ENCODE measurements at places on chromosomes 12 and 14.

DNA sequence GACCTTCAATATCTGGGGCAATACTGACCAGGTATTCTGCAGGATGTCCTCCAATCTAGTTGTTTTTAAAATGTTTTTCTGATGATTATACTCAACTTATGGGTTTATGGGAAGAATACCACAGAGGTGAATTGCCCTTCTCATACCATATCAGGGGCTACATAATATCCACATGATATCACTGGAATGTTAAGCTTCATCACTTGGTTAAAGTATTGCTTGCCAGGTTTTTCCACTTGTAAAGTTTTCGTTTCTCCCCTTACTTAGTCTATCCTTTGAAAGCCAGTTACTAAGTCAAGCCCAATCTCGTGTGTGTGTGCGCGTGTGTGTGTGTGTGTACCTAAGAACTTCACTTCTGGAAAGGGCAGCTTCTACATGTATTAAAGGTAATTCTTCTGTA lies 980.9 kb upstream of the FBXO33 start:
- no peak for DNase-seq

DNA sequence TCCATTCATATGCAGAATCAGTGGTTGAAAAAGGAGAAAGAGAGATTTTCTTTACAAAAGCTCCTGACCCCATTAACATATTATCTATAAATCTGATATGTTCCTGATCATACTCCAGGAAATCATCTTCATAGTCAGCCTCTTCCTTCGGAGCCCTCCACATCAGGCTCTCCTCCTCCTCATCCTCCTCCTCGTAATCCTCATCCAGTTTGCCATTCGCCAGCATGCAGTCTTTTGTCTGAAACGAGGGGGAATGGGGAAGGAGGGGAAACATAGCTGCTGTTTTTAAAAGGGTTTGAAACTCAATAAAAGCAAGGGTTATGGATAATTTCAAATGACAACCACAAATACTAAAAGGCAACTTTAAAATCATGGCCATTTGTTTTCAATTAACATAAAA lies 60.9 kb downstream of the DICER1 start:
- DNase-seq = no peak

GRCh38 chr12:9710584-9711375 lies 22.1 kb downstream of the CLECL1 start:
- DNase-seq = no peak

DNA sequence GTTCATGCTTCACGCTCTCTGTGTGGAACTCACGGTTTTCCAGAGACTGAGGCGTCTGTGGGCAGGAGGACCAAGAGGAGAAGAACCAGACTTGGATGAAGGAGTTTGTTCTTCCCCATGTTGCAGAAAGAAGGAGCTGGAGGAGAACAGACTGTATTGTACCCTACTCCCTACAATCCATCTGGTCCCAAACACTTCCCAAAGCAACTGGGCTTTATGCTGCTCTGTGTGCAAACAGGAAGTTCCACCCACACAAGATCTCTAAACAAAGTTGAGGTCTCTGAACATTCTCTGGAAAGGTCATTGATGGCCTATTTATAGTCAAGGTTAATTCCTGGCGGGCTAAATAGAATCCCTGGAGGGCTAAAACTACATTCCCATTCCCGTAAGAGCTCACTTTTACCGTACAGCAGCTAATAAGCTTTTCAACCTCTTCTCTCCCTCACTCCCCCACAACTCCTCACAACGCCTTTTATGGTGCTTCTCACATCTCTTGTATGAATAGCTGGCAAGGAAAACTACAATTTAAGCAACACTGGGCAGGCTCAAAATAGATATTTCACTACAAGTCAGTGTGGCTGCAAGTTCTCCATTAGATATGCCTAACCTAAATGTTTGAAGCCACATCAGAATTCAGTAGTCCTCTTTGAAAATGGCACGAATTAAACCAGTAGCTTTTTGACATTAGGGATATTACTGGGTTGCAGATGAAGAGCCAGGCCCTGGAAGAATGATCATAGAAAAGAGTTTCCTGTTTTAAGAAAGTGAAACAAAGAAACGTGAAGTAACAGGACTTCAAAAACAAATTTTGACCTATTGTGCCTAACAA lies at the start of gene A2M:
TSS of gene A2M (minus strand) at position 189 of the 829 bp plus-strand sequence. CDS start at position 119, 70 bp downstream.
- DNase-seq = no peak

- no peak for DNase-seq
These were observed 1.3 kb downstream of the RNFT2 start for GRCh38 chr12:116739381-116739887.

DNA sequence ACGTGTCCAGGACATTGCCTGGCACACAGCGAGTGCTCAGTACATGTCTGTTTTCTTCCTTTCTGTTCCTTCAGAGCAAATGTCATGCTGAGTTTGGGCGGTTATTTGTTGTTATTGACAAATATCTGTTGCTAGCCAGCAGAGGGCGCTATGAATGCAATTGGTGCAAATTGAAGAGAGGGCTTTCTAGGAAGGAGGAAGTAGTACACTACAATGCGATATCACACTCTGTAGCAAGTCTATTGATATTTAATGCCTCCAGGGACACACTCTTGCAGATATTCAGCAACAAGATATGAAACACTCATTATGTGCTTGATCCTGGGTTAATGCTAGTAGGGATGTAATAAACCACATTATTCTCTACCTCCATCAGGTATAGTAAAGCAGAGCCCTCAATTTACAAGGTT lies 267.3 kb upstream of the SRRM4 start:
- no peak for DNase-seq

DNA sequence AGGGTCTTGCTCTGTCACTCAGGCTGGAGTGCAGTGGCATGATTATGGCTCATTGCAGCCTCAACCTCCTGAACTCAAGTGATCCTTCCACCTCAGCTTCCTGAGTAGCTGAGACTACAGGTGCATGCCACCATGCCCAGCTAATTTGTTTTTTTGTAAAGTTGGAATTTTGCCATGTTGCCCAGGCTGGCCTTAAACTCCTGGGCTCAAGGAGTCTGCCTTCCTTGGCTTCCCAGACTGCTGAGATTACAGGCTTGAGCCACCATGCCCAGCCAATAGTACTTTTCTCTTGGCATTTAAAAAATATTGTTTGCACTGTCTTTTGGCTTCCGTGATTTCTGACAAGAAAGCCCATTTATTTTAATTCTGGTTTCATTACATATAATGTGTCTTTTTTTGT lies 61.3 kb downstream of the DIP2B start:
- no peak for DNase-seq

DNA sequence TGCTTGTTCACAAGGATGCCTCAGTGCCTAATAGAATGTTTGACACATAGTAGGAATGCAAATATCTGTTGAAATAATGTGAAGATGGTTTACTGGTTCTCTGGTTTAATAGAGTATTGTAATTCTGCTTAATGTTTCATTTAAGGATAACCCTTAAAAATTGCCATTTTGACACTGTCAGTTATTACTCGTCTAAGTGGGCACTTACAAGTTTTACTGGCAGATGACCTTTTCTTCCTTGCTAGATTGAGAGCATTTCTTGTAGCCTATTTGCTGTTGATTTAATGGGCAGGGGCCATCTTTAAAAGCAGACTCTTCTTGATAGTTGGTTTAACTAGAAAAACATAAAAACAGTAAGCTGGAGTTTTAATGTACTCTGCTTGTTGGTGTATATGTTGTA lies 1.9 kb downstream of the TMEM263 start:
- DNase-seq = no peak

- DNase-seq = no peak
These were observed 9.8 kb upstream of the KRT83 start for GRCh38 chr12:52331039-52331438.
